ENCODE measurements at places on chromosomes 3 and 15.

DNA sequence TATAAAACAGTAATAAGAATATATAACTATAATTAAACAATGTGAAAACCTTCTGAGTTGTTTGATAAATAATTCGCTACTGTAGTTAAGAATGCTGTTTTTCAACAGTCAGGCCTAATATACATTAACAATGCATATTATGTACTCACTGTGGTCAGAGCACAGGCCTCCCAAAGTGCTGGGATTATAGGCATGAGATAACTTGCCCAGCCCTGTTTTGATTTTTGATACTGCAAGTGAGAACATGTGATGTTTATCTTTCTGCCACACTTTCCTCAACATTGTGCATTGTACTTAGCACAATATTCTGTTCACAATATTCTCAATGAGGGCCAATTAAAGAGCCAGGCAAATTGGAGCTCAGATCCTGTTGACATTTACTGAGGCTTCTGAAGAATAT, 274.5 kb upstream of the RARB start:
- no peak for DNase-seq

DNA sequence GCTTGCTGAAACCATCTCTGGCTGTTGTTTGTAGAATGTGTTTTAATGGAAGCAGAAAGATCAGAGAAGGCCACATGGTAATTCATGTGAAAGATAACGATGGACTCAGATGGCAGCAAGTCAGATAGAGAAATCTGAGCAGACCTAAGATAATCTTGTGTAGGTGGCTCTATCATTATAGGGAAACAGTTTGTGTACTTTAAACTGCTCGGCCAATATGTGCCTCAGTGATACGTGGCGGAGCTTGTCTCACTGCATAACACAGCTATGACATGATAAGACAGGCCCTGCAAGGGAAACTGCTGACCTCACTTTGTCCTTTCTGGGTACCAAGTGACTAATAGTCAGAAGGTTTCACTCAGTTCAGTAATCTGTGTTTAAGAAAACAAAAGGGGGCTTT, 51.0 kb downstream of the MME start:
- no peak for DNase-seq

GRCh38 chr3:131431754-131432153, 50.2 kb downstream of the NUDT16 start:
- no peak for DNase-seq

- no peak for DNase-seq
Observed at GRCh38 chr3:101478980-101479379, 34.0 kb downstream of the SENP7 start.

GRCh38 chr15:96066852-96067495, 263.5 kb upstream of the NR2F2 start:
- DNase-seq = no peak

GRCh38 chr3:57958642-57959422, 49.4 kb upstream of the FLNB start:
- no peak for DNase-seq

DNA sequence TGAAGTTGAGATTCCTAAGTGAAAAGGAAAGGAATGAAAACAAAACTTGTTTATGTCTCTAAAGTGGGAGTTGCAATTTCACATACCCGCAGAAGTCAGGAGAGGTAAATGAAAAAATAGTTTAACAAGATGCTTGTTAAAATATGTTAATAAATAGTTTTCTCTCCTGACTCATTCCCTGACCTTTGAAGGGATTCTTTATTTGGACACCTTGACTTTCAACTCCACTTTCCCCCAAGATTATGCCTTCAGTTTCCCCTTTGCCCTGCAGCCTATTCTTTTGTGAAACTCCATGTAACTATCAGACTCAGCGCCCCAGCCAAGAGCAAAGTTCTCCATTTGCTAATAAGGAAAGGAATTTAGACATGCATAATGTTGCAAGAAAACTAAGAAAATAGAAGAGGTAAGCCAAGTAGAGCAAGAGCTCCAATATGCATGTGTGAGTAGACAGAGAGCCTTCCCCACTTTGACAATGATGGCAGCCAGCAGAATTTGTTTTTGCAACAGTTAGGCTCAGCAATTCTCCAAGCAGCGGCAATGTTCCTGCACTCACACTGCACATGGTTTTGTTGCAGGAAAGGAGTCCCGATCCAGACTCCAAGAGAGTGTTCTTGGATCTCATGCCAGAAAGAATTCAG, 61.2 kb downstream of the CD200 start:
- no peak for DNase-seq

GRCh38 chr3:49591615-49592014, 37.3 kb downstream of the BSN start:
- DNase-seq = no peak

DNA sequence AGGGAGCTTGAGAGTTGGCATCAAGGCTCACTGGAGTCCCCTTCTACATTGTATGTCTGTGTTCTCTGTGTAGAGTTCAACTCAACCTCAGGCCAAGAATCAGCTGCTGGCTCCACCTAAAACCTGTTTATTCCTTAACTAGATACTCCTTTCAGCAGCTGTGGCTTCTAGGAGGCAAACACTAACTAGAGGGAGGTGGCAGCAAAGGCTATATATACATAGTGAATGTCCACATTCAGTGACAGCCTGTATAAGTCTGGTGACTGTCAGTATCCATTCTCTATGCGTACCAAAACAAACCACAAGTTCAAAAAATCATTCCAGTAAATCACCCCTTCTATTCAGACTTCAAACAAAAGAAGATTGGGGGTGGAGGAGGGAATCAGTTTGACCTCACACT, 184.3 kb downstream of the CDIN1 start:
- DNase-seq = no peak

GRCh38 chr3:106213954-106214353, 345.1 kb upstream of the CBLB start:
- DNase-seq = no peak

GRCh38 chr3:99637368-99638111, 854 bp upstream of the COL8A1 start:
- no peak for DNase-seq

DNA sequence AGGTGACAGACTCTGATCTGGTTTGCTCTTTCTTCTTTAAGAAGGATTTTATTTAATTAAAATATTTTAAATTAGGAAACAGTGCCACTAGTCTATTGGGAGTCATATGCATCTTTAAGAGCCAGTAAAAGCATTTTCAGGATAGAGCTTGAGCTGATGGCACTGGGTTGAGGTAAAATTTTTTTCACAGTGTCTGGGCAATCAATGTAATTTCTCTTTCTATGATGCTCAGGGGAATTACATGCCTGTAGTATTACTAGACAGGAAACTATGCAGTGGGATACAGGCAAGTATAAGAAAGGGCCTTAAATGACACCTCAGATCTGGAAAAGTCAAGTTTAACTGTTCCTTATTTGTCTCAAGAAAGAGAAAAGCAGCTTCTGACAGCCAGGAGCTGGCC, 76.4 kb downstream of the GAP43 start:
- no peak for DNase-seq

- no peak for DNase-seq
Observed at GRCh38 chr15:61938249-61938648, 122.0 kb downstream of the VPS13C start.

- DNase-seq = no peak
Observed at GRCh38 chr3:56747150-56747549, 54.6 kb downstream of the ARHGEF3 start.

- no peak for DNase-seq
Observed at GRCh38 chr15:72912996-72913395, 129.4 kb upstream of the ADPGK start.

DNA sequence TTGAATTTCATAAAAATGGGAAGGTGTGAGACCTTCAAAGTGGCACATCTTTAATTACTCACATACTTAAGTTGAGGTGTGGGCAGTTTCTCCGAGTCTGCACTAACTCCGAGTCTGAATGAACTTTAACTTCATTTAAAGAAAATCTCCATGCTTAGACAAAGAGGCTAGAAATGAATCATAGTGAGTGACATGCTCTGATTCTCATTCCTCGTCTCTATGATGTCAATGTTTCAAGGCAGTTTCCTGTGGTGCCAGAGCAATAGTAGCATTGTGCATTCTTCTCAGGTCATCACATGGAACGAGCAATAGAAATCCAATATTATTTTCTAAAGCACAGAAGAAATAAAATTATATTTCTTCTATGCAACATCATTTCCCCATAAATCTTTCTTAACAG, 224.8 kb downstream of the KCNMB2 start:
- DNase-seq = no peak

DNA sequence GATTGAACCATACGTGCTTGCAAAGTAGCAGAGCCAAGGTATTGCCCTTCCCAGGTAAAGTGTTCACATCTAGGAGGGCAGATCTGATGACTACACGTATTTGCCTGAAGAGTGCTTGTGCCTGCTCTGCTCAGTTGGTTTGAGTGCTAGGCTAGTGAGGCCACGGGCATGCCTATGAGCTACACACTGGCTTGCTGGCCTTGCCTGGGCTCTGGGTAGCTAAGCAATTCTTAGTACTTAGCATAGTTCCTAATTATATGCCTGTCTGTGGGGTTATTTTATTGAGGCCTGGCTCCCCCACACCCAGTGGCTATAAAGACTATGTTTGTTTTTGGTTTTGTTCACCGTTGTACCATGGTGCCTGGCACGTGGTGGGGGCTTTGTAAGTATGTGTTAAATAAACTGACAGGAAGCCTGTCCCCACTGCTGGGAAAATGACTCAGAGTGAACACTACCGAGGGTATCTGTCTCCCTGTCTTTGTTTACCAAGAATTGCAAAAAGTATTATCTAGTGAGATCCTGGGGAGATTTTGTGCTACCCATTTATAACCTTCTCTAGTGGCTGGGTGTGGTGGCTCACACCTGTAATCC, 72.1 kb upstream of the ETV5 start:
- no peak for DNase-seq

DNA sequence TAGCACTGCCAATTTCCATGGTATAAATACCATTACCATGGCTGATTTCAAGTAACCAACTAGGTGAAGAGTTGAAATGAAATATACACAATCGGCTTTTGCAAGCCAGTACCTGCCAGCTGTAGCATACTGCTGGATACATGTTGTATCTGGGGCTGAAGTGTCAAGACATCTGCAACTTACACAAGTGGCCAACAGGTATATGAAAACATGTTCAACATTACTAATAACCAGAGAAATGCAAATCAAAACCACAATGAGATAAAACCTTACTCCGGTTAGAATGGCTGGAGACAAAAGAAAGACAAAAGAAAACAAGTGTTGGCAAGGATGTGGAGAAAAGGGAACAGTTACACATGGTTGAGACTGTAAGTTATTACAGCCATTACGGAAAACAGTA, 11.6 kb downstream of the ATOSA start:
- no peak for DNase-seq

DNA sequence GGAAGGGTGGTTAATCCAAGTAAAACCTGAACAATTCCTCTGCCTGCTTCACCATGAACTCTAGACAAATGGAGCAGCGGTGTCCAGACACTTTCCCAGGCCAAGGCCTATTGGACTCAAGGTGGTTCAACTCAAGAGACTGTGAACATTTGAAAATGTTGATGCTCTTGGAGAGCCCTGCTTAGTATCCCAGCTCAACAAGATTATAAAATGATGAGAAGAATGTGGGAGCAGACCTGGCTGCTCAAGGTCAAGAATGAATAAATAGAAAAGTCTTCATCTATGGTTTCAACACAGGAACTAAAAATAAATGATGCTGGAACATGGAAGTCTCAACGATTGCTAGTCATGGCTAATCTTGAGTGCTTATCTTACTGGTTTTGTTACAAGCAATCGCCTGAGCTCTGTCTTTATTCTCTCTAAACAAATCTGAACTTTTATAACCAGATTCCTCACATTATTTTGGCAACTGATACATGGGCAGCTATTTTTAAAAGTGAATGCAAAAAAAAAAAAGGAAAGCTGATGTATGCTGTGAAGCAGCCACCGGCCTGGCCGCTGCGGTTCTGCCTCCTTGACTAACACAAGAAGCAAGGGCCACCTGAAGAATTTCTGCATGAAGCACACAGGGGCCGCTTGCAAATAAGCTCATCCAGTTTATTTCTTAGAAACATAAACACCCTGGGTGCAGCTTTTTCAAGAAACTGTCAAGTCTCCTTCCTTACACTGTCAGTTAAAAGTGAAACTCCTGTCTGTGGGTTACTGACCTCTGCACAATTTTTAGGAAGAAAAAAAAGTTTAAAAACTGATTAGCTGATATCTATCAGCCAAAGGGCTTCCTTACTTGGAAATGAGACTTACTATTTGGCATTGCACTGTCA, 120.1 kb upstream of the ARHGEF3 start:
- no peak for DNase-seq

- peak; percentile 79 for DNase-seq
Observed at GRCh38 chr3:15268033-15268631, 62.1 kb downstream of the CAPN7 start.

DNA sequence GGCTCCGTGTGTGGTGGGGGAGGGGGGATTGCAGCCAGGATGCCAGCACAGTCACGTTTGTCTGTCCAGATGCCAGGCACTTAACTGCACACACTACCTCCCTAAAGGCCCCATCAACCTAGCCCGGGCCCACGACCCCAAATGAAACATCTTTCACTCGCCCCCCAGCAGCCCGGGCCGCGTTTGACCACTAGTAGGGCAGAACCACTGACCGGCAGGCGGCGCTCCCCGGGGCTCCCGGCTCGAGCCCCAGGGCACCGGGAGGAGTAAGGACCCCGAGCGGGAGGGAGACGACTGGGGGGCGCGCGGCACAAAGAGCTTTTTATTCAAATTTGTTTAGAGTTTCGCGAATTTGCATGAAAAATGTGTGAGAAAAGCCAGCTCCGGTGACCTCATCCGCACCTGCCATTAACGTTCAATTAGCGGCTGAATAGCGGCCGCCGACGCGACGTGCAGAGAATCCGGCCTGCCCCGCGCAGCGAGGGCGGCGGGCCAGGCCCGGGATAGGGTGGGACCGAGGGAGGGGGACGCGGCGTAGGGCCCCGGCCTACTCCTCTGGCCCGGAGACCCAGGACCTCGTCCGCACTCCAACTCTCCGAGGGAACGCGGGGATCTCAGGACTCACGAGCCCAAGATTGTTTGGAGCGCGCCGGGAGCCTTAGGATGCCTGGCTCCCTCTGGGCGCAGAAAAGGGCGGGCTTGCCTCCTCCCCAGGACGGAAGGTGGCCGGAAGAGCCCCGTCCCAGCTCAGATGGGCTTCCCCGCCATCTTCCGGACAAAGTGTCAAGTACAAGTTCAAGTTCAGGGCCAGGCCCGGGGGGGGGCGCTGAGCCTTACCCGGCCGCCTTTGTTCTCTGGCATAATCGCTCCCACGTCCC, 64.9 kb upstream of the POLG start:
- no peak for DNase-seq

GRCh38 chr15:56307180-56307579, 58.0 kb upstream of the TEX9 start:
- no peak for DNase-seq

DNA sequence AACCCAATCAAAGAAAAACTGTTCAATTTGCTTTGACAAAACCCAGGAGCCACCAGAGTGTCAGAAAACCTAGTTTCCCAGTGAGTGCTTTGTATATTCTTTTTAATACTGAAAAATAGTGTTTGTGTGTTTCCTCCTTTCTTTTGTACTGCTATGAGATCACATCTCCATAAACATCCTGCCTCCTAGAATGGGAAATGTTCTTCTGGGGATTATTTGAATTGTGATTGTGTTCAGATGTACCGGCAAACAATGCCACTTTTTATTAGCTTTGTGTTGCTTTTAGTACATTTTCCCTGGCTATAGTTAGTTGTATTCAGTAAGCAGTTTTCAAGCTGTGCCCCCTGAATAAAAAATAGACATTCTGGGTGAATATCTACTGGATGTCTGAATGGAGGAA, 148.0 kb upstream of the NR2E3 start:
- no peak for DNase-seq
